H1 (cell line): ENCODE measurements at places on chromosomes 11 and 22.

- no peak for DNase-seq
Measured at GRCh38 chr11:111729071-111729830, 36.9 kb downstream of the PPP2R1B start.

- no peak for DNase-seq
Measured at GRCh38 chr11:100929377-100929776, 200.2 kb downstream of the PGR start.

- no peak for DNase-seq
Measured at GRCh38 chr11:75463106-75463774, 30.2 kb upstream of the KLHL35 start.

GRCh38 chr11:83648610-83649527 is 362.7 kb upstream of the CCDC90B start:
- no peak for DNase-seq

DNA sequence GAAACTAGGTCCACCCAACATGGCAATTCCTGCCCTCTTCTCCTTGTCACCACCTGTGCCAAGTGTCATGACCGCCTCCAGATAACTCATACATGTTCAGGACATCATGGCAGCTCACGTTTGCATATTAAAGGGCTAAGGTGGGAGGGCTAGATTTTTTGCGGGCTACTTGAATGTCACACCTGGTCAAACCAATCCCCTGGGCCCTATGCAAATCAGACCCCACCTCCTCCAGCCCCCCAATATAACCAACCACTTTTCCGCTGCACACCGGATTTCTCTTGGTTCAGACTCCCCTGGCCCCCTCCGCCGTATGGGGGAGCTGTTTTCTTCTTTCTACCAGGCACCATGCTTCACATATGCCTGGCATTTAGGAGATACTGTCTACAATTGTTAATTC is 12.6 kb downstream of the UPB1 start:
- peak; percentile 78 for DNase-seq

DNA sequence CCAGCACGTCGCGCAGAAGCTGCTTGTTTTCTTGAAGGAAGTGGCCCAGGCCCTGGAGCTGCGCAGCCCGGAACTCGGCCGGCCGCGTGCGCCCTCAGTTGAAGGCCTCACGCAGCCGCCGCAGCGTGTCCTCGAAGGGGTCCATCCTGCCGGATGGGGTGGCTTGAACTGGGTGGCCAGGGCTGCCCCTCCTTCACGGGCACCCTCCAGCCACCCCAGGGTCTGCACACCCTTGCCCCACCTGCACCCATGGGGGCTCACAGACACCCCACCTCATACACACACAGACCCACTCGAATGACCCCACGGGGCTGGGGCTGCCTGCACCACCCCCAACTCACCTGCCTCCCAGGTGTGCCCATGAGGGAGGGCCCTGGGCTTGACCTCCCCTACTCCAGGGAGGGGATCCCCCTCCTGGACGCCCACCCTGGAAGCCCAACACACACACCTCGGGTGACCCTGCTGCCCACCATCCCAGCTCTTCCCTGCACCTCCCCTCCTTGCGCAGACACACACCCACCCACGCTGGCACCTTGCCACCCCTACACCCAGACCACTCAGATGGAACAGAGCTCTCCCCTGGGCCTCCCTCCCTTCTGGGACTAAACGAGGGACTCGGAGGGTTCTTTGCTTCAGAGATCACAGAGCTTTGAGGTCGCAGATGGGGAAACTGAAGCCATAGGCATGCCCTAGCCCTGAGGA is 6.8 kb downstream of the ALDH3B2 start:
- DNase-seq, result no peak

DNA sequence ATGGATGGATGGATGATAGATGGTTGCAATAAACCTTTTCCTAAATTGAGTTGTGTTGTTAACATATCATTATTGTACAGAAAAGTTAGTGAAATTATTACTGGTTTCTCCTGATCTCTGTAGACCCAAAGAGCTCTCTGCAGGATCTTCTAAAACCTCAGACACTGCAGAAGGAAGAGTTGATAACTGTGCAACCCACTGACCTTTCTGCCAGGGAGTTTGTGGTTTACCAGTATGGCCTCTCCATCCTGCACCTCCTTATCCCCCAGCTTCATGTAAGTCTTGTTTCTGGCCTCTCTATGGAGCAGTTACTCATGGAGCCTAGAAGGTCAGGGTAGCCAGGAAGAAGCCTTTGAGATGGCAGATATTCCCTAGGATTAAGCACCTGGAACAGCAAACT is 45.6 kb downstream of the BTG4 start:
- no peak for DNase-seq

GRCh38 chr22:16961477-16962186 is 46.4 kb downstream of the GAB4 start:
- DNase-seq, result no peak

DNA sequence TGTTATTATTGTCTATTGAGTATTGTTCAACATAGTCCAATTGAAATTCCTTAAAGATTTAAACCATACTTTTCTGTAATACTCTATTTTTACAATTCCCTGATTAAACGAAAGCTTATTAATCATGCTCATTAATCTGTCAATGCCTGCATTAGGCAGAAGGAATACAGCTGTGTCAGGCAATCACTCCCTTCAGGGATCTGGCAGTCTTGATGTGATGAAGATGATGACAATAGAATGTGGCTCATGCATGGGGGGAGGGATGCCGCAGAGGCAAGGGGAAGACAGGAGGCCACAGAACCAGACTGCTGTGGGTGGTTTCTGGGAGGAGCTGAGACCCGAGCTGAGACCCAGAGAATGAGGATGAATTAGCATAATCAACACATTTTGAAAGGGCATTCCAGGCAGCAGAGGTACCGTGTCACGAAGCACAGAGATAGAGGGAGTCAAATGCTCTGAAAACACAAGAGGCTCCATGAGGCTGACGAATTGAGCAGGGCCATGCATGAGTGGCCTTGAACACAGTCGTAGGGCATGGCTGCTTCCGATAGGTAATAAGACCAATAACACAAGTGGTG is 1075.5 kb downstream of the OPCML start:
- DNase-seq, result no peak

GRCh38 chr11:83574519-83574918 is 288.4 kb upstream of the CCDC90B start:
- DNase-seq, result no peak
